HTR-8/SVneo (cell line): ENCODE measurements at places on chromosomes 13 and 19.
A peak's percentile ranks its signal among the peaks of the same experiment; 100 is the strongest.

GRCh38 chr13:42153199-42154113 is 105.0 kb downstream of the DGKH start:
- DNase-seq: no peak

DNA sequence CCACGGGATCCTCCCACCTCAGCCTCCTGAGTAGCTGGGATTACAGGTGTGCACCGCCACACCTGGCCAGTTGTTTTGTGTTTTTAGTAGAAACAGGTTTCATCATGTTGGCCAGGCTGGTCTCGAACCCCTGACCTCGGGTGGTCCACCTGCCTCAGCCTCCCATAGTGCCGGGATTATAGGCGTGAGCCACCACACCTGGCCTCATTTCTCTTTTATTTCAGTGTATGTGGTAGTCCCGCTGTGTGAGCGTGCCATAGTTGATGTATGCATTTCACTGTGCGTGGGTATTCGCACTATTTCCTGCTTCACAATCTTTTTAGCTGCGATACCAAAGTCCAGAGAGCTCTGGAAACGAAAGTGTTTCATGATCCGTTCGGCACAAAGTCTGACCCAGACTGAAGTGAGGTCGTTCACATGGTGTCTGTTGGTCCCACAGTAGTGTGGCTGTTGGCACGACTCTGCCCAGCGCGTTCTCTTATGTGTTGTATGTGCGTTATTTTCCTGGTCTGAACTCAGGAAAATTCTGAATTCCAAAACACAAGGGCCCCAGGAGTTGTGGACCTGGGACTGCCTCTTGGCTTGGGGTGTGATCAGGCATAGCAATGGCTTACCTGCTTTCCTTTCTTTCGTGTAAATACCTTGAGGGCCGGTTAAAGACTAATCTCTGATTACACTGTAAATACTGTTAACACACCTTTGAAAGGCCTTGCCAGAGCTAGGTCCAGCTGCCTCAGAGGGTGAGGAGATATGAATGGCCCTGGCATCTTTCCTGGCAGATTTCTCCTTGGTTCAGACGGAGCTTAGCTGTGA is 8.6 kb downstream of the EPN1 start:
- no peak for DNase-seq

DNA sequence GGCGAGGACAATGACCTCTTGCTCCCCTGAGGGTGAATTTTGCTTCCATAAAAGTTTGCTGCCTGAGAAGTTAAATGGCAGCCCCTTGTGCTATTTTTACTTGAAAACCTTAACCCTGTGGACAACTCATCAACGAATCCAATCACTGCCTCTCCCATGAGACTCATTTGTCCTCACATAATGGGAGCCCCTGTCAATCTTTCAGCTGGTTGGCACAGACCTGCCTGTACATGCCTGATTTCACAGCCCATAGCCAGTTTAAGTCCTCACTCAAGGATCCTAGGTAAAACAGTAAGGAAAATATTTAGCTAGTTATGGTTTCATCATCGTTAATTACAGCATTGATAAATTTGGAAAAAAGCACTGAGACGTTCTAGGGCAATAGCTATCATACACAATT is 207.4 kb downstream of the NHLRC3 start:
- DNase-seq: no peak

DNA sequence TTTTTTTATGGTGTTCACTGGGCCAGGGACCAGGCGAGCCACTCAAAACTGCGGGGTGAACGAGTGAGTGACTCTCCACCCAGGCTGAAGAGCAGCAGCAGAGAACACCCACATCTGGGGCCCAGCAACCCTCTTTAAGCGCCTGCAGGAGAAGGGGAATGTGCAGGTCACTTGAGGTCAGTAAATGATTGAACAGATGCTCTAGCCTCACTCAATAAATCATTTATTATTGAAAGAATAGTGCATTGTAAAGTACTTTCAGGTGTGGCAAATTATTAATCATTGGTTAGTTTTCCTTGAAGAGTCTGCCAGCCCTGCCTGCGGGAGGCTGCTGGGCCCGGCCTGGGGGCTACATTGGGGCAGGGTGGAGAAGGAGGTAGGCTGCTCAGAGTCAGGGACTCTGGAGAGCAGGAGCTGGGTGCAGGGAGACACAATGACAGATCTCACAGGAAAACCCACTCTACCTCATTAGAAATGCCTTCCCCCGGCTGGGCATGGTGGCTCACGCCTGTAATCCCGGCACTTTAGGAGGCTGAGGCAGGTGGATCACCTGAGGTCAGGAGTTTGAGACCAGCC is 42.5 kb downstream of the ABCC4 start:
- DNase-seq: no peak

DNA sequence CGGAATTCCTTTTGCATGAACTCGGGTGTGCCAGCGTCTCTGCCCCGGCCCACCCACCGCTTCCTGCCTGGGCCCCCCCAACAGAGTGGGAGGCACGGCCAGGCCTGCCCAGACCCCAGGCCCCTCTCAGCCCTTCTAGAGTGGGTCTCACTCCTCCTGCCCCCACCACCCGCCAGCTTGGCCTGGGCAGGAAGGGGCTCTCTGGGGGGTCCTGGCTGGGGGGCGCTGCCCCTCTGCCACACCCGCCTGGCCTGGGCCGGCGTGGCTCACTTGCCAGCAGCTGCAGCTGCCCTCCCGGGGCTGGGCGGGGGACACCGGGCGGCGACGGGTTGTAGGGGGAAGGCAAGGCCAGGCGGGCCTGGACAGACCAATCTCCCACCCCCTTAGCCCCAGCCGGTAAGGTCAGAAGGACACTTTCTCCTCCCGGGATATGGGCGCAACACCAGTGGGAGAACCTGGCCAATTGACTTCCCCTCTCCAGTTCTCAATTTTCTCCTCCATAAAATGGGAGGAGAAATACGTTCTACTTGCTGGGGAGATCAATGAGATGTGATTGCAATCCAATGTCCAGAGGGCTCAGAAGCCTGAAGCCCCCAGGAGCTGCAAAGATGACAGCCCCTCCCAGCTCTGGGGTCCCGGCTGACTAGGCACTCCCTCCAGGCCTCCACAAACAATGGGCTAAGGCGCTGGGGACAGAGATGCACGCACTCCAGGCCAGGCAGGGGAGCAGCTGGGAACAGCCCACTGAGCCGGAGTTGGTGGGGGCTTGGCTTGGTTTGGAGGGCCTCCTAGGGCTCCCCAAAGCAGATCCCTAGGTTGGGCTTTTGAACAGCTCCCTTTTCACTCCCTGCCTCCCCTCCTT is 2.4 kb downstream of the CRLF1 start:
- no peak for DNase-seq

DNA sequence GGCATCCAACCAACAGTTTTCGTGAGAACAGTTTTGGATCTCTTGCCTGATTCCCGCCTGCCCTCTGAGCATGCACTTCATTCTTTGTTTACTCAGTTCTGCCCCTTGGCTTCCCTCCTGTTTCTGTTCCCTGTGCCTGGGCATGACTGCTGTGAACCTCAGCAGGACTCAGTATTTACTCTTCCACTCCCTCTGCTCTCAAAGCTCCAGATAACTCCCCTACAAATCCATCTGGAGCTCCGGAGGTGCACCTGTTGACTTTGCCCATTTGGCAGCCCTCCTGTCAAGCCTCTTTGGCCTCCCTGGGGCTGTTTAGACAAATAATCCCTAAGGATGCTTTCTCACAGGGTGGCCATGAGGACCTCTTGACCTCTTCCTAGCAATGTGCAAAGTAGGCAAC is 34.2 kb upstream of the ARGLU1 start:
- DNase-seq: no peak

- DNase-seq: no peak
Measured at GRCh38 chr13:52706081-52706480, 33.5 kb downstream of the CNMD start.

GRCh38 chr13:32228330-32229041 is 86.7 kb downstream of the ZAR1L start:
- no peak for DNase-seq

GRCh38 chr13:86882835-86883234 is 788.3 kb upstream of the SLITRK5 start:
- DNase-seq: no peak

- no peak for DNase-seq
Measured at GRCh38 chr19:12884202-12884601, 2.8 kb downstream of the KLF1 start.

GRCh38 chr13:99207511-99207910 is 6.9 kb downstream of the UBAC2 start:
- no peak for DNase-seq

GRCh38 chr19:47663911-47664771 is 49.1 kb upstream of the EHD2 start:
- peak; percentile 69 for DNase-seq

DNA sequence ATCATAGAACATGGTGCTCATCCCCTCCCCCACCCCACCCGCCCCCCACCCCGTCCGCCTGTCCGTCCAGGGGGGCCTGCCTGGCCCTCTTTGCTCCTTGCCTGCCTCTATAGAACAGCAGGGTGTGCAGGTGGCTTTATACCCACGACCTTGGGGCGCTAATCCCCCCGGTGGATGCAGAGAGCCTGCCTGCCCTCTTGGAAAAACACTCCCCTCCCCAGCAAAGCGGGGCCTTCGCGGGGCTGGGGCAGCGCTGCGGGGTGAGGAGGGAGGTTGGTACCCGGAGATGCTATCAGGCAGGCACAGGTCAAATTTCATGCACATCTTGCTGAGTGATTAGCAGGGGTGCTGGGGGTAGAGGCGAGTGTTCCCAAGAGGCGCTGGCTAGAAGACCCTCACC is 21.9 kb downstream of the RFX1 start:
- no peak for DNase-seq
